Activated CD4-positive, alpha-beta memory T cell treated with anti-CD3 and anti-CD28 coated beads, Interleukin-2, amount 10 ng/mL, durations not matched to agents 7 days and 5 days (primary cell): ENCODE measurements at places on chromosomes 7 and 10.

DNA sequence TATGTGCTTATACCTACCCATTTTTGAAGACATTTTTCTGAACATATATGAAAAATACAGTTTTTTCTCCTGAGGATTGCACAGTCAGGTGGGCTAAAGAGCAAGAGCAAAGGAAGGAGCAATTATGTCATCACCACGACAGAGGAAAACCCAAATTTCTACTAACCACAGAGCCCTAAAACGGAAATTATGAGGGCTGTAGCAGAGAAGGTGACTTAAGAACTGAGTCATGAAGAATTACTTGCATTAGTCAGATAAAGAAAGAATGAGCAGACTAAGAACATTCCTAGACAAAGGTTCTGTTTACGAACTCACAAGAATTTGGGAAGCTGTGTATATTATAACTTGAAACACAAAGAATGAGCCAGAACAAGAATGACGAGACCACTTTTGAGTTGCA lies 974.4 kb downstream of the NXPH1 start:
- no peaks in the 10 kb centered on the region for H3K27me3 ChIP-seq
- H3K36me3 ChIP-seq, result no peaks in the 10 kb centered on the region
- no peaks in the 10 kb centered on the region for H3K4me1 ChIP-seq
- no peak overlapping the region for H3K27ac ChIP-seq
- no peak for DNase-seq

DNA sequence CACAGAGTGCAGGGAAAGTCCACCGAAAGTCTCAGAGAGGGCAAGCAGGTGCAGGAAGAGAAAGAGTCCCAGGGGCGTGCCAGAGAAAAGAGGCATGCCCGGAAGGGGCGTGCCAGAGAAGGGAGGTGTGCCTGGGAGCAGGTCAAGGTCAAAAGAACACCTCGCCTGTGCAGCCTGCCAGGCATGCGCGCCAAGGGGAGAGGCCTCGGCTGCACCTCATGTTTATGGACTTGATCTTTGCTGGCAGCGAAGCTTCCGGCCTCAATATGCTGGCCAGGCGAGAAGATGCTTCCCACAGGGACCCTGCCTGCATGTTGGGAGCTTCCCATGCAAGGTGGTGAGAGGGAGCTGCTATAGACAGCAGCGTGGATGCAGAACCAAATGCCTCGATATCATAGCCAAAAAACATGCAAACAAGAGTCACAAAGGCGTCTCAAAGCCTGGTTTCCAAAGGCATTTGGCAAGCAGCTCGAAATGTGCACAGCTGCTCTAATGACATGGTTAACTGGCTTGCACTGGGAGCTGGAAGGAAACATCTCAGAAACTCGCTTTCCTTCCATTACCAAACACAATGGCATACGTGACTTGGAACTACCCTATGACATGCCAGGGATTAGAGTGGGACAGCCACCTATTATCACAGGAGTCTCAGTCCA lies 192.5 kb upstream of the PPP2R2D start:
- peak; percentile 8 for DNase-seq
- no peak overlapping the region for H3K4me3 ChIP-seq
- no peaks in the 10 kb centered on the region for H3K36me3 ChIP-seq
- no peaks in the 10 kb centered on the region for H3K27me3 ChIP-seq
- H3K27ac ChIP-seq, result no peak overlapping the region
- no peaks in the 10 kb centered on the region for H3K4me1 ChIP-seq

GRCh38 chr7:34337163-34337562 lies 320.9 kb upstream of the NPSR1 start:
- H3K4me1 ChIP-seq, result no peaks in the 10 kb centered on the region
- H3K27me3 ChIP-seq, result no peaks in the 10 kb centered on the region
- no peak overlapping the region for H3K4me3 ChIP-seq
- no peak overlapping the region for H3K27ac ChIP-seq
- DNase-seq, result no peak
- H3K36me3 ChIP-seq, result no peaks in the 10 kb centered on the region

DNA sequence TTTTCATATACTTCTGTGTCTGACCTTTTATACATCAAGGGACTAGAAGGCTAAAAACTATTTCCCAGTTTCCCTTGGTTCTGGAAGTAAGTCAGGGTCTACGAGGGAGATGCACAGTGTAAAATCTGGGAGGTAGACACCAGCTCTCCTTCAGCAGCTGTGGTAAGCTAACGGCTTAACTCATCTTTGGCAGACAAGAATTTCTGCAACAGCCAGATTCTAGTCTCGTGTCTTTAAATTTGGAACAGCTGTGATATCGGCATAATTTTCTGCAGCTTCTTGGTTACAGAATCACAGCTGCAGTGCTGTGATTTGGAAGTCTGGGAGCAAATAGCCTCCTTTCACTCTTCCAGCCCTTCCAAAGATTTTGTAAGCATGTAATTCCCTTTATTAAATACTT lies 37.4 kb upstream of the ABCB4 start:
- DNase-seq, result no peak
- H3K36me3 ChIP-seq, result no peaks in the 10 kb centered on the region
- H3K4me3 ChIP-seq, result no peak overlapping the region
- H3K27ac ChIP-seq, result no peak overlapping the region

GRCh38 chr10:79050896-79051555 lies 17.7 kb upstream of the ZMIZ1 start:
- peak overlapping the region; percentile 42 for H3K27ac ChIP-seq
- H3K4me1 ChIP-seq, result peaks cover 38% of the 10 kb centered on the region
- H3K27me3 ChIP-seq, result no peaks in the 10 kb centered on the region
- H3K4me3 ChIP-seq, result no peak overlapping the region
- no peaks in the 10 kb centered on the region for H3K36me3 ChIP-seq

- H3K27me3 ChIP-seq, result no peaks in the 10 kb centered on the region
- H3K27ac ChIP-seq, result peak overlapping the region; percentile 97
- peak overlapping the region; percentile 57 for H3K4me3 ChIP-seq
- DNase-seq, result no peak
- peaks cover 21% of the 10 kb centered on the region for H3K36me3 ChIP-seq
- H3K4me1 ChIP-seq, result peaks cover 86% of the 10 kb centered on the region
Observed at GRCh38 chr7:151012031-151012692, 12.1 kb downstream of the ATG9B start.
